Spleen (tissue), 13 donors: ENCODE measurements at places on chromosomes 4 and X. TPM values are rescaled to one million over a fixed set of nuclear protein-coding genes. Genes with fewer than 3 reads are reported as not detected.

The SRPX2 gene
- total RNA-seq: 57.5 TPM

GRCh38 chr4:108947526-108947925, 184.7 kb upstream of the ETNPPL start:
- DNase-seq: no peak

The TEX11 gene
- total RNA-seq: 1.2 TPM

DNA sequence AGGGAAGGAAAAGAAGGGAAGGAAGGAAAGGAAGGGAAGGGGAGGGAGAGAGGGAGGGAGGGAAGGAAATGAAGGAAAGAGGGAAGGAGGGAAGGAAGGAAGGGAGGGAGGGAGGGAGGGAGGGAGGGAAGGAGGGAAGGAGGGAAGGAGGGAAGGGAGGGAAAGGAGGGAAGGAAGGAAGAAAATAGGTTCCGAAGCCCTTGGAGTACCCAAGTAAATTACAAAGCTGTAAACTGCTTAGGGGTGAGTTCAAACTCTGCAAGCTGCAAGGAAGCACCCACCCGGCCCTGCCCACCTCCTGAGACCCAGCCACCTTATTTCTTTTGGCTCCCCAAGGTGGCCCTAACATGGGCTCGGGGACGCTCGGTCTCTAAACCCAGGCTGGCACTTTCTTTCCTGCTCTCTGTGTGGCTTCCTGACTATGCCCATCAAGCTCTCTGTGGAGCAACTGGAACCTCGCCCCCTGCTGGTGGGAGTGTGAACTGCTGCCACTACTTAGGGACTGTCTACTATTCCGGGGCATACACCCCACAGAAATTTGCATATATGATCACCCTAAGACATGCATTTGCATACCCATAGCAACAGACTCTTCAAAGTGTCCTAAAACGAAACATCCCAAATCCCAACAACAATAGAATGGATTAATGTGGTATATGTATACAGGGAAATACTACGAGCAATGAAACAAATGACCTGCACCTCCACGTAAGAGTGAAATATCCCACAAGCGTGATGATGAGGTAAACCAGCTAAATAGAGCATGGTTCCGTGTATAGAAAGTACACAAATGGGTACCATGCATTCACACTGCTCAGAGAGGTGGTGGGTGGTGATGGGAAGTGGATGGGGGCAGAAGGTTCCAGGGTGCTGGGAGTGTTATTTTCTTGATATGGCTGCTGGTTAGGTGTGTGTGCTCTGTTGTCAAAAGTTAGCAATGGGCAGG, 151.7 kb upstream of the TBL1X start:
- peak; percentile 92 for DNase-seq

DNA sequence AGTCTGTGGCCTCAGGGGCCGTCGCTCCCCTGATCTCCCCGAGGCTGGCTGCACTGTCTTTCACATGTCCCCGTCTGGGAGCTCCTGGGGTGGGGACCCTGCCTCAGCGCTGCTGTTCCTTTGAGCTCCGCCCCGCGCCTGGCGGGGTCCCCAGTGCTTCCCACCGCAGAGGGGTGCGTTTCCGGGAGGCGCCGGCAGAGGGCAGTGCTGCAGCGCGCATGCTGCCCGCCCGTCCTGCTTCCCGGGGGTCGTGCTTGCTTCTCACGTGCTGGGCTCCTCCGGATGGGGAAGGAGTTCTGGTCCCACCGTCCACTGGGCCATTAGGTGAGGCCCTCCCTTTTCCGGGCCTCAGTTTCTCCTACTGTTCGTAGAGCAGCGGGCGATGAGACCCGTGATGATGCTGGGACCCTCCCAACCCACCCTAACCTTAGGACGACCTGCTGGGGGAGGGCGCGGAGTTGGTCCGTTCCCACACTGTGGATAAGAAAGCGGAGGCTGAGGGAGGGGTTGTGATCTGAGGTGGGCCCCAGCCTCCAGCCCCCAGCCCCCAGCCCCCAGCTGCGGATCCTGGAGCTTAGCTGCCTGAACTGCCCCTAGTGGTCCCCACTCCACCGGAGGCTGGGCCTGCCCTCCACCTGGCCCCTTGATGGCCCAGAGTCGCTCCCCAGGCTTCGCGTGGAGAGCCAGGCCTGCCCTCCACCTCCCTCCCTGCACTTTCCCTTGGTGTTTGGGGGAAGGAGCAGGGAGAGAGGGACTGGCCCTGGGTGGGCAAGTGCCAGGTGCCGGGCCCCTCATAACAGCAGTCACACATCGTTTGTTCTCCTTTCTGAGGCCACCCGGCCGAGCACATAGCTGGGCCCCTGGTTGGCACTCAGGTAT, 15.3 kb downstream of the CPZ start:
- DNase-seq: peak; percentile 84

The RHOH gene
- total RNA-seq: 99.3 TPM

The UBE2D3 gene
- 459 TPM for total RNA-seq

- DNase-seq: peak; percentile 41
Observed at GRCh38 chr4:8848507-8849265, 23.0 kb downstream of the HMX1 start.

The PLAC8 gene
- 278 TPM for total RNA-seq

DNA sequence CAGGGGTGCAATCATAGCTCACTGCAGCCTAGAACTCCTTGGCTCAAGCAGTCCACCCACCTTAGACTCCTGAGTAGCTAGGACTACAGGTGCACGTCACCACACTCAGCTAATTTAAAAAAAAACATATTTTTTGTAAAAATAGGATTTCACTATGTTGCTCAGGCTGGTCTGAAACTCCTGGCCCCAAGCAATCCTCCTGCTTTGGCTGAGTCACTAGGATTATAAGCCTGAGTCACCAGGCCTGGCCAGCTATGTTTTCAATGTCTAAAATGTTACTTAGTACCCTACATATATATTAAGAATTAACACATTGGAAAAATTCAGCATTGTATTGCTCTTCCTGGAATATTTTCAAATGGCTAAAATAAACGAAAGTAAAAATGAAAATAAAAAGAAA, 37.5 kb downstream of the PNPLA4 start:
- DNase-seq: no peak

DNA sequence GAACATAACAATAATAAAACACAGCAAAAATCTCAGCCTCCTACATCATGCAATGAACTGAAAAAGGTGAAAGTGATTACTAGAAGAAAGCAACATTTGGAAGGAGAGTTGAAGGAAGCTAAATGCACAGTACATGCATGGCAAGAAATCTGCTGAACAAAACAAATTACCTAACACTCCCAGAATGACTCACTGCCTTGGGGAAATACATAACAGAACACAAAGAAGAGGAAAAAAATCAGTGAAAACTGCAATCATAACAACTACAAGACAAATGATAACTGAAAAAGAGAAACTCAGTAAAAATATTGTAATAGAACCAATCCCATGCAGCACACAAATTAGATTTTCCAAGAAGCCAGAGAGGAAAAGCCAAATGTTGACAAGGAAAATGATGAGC, 1513.2 kb downstream of the ARAP2 start:
- DNase-seq: no peak

GRCh38 chr4:64539234-64539849, 130.1 kb upstream of the TECRL start:
- DNase-seq: no peak

The TEC gene
- total RNA-seq: 8.1 TPM

The LIMCH1 gene
- total RNA-seq: 211 TPM

The C4orf33 gene
- 14.1 TPM for total RNA-seq

DNA sequence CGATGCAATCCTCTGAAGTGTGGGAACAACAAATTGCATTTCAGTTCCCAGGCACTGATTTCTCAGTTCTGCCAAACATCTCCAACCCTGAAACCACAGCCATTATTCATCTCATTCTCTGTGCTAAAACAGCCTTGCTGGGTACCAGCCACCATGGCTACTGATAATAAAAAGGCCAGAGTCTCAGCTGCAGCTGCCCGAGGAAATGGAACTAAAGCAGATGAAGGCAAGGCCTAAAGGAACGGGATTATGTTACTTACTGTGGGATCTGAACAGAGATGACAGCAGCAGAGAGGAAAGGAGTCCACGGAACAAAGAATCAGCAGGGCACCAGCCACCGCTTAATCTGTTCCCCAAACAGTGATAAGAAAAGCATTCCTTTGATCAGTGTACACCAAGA, 155.7 kb downstream of the PAPSS1 start:
- no peak for DNase-seq

GRCh38 chr4:173446416-173446815, 47.5 kb upstream of the SCRG1 start:
- DNase-seq: no peak

GRCh38 chr4:25813448-25814106, 49.2 kb downstream of the SEL1L3 start:
- no peak for DNase-seq

The EDA2R gene
- 0.37 TPM for total RNA-seq

DNA sequence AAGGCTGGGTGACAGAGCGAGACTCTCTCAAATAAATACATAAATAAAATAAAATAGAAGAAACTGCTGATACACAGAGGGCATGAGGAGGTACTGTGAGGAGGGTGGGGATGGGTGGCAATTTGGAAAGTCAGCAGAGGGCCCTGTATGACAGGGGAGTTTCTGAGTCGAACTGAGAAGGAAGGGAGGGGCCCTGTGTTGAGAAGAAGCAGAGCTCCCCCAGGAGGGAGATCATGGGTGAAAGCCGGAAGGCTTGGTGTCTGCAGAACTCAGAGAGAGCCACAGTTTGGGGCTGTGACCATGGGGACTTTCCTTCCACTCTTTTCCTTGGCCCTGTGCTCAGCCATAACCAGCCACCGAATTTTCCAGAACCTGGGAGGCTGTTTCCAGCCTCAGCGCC, 24.8 kb upstream of the AFAP1 start:
- DNase-seq: no peak

DNA sequence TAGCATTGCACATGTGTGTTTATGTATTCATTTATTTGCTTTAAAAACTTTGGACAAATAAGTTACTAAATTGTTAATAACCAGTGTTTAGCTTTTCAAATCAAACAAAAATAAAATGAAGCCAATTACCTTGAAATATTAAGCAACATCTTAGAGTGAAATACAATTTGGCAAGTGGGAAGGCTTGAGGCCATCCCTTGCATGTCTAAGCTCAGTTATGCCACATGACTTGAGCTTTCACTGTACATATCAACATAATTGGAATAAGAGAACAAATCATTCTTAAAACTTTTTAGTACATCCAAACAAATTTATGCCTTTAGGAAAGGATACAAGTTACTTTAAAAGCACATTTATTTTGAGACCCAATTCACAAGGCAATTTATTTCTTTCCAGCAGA, 640.6 kb downstream of the SPRY1 start:
- no peak for DNase-seq

The TCP11X2 gene
- total RNA-seq: not detected

GRCh38 chrX:38881727-38882126, 80.5 kb downstream of the MID1IP1 start:
- DNase-seq: no peak

DNA sequence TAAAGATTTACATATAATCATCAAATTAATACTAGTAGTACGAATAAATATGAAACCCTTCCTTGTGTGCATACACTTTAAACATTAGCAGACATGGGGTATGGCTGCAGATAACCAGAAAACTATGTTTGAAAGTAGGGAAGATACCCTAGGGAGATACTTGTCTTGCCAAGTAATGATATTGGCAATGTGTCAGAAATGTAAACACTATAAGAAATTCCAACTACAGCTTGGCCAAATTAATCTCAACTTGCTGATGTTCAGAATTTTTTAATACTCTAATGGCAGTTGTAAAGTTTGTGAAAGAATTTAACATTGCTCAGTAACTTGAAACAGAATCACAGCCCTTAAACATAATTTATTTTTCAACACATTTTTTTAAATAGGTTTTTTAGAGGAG, 27.4 kb upstream of the HPGD start:
- no peak for DNase-seq

The CUL4B gene
- 47.5 TPM for total RNA-seq

The PPEF2 gene
- total RNA-seq: not detected

GRCh38 chrX:39556056-39556455, 541.7 kb downstream of the BCOR start:
- DNase-seq: no peak

DNA sequence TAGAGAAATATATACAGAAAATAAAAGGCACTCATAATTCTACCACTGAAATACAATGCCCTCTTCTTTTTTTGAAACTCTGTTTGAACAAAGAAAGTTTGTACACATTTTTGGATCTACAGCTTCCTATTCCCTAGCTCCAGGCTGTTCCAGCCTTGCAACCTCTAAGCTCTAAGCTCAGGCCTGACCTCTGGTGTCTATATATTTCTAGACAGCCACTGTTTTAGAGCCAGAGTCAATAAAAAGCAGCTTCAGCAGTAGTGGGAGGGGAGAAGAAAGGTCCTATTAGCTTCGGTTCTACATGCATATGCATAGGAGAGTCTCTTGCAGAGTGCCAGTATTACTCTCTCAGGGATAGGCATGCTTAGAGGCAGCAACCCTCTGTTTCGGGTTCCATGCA, 39.7 kb downstream of the CLDN2 start:
- no peak for DNase-seq

The FAM47A gene
- not detected for total RNA-seq

DNA sequence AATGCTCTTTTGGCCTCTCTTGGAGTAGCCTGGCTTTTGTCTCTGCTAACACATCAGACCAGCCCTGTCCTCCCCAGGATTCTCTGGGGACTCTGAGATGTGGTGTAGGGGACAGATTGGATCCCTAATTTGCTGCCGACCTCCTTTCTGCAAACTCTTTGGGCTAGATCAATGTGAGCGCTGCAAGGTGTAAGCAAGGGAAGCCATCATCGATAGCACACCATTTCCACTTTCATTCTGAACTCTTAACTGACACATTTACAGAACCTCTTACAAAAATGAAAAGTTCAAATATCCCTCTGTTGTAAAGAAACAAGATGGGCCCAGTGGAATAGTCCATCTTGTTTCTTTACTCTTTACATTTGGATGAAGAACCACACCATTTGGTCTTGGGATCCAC, 46.6 kb downstream of the PGRMC2 start:
- DNase-seq: no peak

GRCh38 chr4:78922207-78922606, 17.0 kb downstream of the PAQR3 start:
- DNase-seq: no peak

GRCh38 chrX:14964500-14964899, 91.3 kb downstream of the MOSPD2 start:
- no peak for DNase-seq

DNA sequence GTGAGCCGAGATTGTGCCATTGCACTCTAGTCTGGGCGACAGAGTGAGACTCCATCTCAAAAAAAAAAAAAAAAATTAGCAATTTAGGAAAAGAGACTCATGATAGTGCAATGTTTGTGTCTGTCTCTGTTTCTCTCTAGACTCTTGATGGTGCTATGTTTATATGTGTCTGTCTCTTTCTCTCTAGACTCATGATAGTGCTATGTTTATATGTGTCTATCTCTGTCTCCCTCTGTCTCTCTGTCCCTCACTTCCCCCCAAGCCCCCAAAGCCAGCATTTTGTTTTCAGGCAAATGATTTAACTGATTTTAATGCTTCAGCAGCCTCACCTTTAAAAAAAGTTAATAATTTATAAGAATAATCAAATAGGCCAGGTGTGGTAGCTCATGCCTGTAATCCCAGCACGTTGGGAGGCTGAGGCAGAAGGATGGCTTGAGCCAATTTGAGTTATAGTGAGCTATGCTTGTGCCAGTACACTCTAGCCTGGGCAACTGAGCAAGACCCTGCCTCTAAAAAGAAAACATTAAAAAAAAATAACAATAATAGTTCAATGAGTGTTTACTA, 6.9 kb downstream of the MOB1B start:
- no peak for DNase-seq

- no peak for DNase-seq
Observed at GRCh38 chrX:130793975-130794374, 109.0 kb downstream of the ENOX2 start.

The SMIM10 gene
- 6.5 TPM for total RNA-seq
